ENCODE measurements at places on chromosomes 2 and 18.

DNA sequence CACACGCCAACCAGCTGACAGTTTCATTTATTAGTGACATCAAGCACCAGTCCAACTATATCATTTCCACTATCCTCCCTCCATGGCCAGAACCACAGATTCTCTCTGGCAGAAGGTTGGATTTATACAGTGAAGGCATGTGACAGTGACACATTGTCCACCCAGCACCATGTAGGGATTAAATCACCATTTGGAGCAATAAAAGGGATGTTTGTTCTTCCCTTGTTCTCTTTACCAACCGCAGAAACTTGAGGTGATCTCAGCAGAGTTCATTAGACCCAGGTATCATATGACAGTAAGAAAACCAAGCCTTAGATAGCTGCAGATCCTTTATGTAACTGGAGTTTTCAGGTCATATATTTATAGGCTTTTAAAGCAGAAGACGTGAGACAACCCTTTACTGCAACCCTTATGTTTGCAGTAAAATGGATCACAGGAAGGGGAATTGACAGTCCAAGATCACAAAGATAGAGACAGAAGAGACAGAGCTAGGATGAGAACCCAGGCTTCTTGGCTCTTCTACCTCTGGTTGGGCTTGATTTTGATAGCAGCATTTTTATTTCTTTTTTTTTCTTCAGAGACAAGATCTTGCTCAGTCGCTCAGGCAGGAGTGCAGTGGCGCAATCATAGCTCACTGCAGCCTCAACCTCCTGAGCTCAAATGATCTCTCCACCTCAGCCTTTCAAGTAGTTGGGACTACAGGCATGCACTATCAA, 80.1 kb downstream of the XDH start:
- DNase-seq: no peak

DNA sequence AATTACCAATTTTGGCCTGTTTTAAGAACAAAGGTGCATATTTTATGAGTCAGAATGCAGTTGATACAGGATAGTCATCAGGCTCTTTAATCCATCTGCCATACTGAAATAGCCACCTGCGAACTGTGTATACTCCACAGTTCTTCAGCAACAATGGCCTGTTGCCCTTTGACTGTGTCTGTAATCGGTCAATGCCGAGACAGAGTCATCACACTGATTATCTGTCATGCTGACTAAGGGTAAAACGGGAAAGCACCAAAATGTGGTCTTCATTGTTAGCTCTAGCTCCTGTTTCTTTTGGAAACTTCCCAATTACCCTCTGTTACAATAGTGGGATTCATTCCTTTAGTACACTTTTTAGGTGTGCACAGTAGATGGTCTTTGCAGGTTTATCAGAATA, 871.7 kb downstream of the DPP10 start:
- no peak for DNase-seq

- no peak for DNase-seq
These were observed 133.5 kb downstream of the ASXL3 start for GRCh38 chr18:33711514-33711913.

- no peak for DNase-seq
These were observed 8.2 kb downstream of the TWIST2 start for GRCh38 chr2:238855891-238856580.

DNA sequence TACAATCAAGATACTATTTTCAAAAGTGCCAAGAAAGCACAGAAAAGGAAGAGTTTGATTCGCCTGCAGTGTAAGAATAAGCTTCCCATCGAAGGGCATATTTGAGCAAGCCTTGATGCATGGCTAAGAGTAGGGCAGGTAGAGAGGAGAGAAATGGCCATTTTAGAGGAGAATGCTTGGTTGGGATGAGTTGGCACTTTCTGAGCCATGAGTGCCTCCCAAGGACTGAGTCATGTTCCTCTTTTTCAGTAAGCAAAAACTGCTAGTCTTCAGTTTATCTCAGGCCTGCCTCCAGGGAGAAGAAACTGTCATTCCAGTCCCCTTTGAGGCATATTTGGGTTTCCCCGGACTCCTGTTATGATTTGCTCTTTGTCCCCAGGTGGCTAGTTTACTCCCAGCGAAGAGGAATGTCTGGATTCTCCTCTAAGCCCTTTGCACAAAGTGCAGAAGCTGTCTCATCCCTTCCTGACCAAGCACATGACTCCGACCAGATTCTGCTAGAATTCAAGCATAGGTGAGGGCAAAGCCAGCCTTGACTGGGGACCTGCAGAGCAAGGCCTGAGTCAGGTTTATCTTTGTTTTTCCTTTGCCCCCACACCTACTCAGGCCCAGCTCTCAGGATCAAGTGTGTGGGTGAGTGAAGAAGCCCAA, 115.2 kb downstream of the TTC32 start:
- peak; percentile 88 for DNase-seq

GRCh38 chr2:96413323-96413722, 77.8 kb downstream of the NCAPH start:
- DNase-seq: no peak

- no peak for DNase-seq
These were observed 145.0 kb downstream of the MAP4K4 start for GRCh38 chr2:101842471-101842870.

- no peak for DNase-seq
These were observed 52.0 kb upstream of the CHAC2 start for GRCh38 chr2:53715568-53715967.

- no peak for DNase-seq
These were observed 544 bp downstream of the EVA1A start for GRCh38 chr2:75560022-75560767.

- DNase-seq: no peak
These were observed 8.5 kb downstream of the PDK1 start for GRCh38 chr2:172564376-172564775.

GRCh38 chr2:16664052-16664731, 1.4 kb downstream of the CYRIA start:
- no peak for DNase-seq

DNA sequence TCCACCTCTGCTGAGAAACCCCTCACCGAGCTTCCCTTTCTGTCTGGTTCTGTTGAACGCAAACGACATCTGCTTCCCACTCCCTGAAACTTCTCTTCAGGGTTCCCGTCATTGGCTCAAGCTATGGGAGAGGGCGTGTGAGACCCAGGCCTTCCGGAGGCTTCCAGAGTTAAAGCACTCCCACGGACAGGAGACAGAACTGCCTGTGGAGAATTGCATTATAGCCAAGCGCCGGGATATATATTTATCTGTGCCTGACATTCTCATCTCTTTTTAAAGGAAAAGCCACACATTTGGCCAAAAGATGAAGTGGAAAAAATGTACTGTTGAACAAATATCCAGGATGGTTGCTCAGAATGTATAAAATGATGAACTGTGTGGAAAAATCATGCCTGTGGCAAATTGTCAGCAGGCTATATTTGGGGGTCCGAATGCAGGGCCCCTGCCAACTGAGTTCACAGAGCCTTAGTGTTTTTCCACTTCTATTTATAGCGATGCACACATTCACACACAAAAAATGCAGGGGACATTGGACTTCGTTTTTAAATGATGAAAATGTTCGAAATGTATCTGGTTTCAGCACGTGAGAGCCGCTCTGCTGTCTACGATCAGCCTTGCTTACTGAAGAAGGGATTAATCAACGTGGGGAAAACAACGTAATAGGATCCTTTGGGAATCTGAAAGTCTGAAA, 59.5 kb downstream of the E2F6 start:
- no peak for DNase-seq

DNA sequence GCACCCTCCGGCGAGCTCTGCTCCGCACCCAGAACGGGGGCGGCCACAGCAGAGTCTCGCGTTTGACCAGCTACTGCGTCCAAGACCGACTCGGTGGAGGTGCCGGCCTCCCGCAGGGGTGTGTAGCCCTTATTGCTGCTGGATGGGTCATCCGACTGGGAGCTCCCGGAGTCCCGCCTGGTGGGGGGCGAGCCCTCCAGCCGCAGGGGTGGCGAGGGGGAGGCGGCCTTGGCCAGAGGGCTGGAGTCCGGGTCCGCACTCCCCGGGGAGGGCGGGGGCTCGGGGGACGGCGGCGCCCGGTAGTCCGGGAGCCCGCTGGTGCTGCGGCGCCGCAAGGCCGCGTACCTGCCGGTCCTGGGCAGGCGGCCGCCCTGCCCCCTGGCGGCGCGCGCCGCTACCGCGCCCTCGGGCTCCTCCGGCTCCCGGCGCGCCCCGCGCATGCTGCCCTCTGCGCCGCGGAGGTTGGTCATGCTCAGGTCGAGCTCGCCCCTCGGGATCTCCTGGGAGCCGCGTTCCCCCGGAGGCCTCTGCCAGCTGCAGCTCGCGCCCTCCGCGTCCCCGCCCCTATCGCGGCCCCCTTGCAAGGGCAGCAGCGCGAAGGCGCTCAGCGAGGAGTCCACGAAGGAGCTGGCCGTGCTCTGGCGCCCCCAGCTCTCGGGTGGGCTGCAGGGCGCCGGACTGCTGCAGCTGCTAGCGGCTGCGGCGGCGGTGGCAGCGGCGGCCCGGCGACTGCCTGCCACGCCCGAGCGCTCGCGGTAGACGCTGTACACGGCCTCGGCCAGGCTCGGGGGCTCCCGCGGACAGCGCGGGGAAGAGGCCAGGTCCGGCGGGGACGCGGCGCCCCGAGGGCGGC, 4.8 kb downstream of the TMEM200C start:
- DNase-seq: no peak

GRCh38 chr18:79469751-79470505, 74.2 kb downstream of the NFATC1 start:
- no peak for DNase-seq

DNA sequence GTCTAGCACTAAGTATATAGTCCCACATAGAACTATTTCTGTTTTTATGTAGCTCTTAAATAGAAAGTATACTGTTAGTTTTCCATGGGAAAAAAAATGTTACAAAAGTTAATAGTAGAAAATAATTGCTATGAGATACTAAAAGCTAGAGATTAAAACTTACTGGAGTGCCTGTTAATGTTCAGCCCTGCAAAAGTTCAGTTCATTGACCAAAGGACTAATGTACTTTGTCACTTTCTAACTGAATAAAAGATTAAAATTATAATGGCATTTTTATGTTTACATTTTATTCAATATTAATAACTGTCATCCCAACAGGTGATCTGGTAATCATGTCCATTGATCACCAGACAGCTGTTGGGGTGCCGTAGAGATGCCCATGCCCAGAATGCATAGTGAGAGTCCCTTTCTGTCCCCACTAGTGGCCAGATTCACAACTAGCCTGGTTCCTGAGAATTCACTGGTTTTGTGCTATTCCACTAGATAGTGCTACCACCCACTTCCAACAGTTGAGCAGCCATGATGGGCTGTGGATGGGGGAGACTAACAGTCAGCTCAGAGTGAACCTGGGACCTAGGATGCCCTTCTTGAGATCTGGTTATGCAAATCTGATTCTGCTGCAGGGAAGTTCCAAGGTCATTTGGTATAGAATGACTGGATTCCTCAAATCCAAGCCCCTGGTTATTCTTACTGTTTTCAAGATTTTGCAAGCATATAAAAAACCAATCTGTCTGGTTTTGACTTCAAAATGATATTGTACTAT, 57.8 kb downstream of the AFTPH start:
- no peak for DNase-seq

DNA sequence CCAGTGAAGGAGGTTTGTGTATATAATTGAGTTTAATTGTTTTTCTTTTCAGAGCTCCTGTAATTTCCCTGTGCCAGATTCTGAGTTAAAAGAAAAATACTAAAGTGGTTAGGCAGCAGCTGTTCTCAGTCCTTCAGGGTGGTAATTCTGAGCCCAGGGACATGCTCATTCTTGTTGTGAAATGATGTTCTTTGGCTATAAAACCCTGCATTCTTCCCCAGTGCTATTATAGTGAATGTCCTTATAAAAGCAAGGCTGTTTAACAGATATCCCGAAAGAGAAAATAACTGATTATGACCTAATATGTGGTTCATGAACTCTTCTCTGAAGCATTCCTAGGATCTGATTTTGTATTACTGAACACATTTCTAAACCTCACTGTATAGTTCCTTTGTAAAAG, 34.0 kb downstream of the ADAM23 start:
- no peak for DNase-seq

- peak; percentile 61 for DNase-seq
These were observed 147.1 kb upstream of the FHL2 start for GRCh38 chr2:105545730-105546627.

DNA sequence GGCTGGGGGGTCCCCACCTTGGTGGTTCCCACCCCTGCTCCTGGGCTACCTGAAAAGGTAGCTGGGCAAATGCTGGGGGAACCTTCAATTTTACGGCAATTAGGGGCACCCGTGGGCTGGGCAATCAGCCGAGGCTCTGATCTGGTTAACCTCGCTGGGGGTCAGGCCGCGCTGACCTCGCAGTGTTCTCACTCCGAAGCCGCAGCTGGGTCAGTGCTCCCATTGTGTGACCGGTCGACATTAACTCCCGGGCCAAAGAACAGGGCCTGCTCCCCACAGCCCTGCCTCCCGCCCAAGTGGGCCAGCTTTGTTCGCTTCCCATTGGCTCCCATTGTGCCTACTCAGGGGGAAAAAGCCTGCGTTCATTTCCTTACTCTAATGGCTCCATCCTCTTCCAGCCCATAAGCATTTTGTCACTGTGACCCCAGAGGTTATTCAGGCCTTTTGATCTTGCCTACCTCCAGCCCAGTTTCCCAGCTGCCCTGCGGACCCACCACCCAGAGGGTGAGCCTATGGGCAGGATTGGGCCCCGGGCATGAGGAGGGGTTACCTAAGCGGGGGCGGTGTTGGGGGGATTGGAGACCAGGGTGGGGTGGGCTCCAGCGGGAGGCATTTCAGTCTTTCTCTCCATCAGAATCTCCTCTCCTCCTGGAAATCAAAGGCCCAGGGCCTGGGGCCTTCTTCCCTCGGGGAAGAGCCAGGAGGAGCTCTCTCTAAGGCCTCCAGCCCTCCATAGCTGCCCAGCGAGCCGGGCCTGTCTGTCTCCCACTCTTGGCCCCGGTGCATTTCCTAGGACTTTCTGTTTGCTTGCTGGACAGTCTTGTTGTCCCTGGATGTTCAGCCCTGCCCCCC, 90.1 kb downstream of the MYCN start:
- DNase-seq: no peak

GRCh38 chr18:50686409-50686808, 126.5 kb downstream of the MAPK4 start:
- no peak for DNase-seq

GRCh38 chr2:5039241-5039975, 652.8 kb upstream of the SOX11 start:
- DNase-seq: no peak

DNA sequence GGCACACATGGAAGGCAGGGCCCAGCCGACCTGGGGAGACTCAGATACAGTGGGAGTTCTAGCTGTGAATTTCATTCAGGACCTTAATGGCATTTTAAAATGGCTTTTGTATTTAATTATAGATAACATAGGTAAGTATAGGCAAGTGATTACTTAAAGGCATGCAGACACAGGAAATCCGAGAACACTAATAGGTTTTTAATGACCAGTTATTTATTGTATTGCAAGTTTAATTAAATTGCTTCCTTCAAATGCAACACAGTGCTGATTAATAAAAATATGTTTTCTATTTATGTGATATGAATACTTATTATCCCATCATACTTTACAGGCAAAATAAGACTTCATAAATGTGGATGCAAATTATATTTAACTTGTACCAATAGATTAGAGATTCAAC, 19.7 kb upstream of the SH3RF3 start:
- DNase-seq: no peak

- DNase-seq: peak; percentile 88
These were observed 49.9 kb upstream of the RTN4 start for GRCh38 chr2:55099878-55100820.
